ENCODE measurements at places on chromosomes 16 and 17.

DNA sequence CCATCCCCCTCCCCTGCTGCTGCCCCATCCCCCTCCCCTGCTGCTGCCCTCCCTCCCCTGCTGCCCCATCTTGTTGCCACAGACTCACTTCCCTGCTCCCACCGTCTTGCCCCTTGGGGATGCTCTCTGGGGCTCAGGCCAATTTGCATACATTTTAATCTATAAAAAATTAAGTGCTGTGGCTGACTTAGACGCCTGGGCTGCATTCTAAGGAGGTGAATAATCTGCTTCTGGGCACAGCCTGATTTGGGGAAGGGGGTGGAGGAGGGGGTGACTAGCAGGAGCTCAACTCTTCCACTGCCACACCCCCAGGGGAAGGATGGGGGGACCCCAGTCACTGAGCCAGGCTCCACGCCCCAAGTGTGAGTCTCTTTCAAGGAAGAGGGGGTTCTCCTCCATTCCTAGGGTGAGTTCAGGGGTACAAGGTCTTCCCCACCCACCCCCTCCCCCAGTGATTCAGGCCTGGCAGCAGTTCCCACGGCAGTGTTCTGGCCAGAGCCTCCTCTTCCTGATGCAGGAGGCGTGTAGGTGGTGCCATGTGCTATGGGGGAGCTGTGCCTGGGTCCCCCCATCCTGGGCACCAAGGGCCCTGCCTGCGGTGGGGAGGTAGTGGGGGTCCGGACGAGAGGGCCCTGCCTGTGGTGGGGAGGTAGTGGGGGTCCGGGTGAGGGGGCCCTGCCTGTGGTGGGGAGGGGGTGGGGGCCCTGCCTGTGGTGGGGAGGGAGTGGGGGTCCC, 5.0 kb downstream of the DPH1 start:
- DNase-seq, result no peak

DNA sequence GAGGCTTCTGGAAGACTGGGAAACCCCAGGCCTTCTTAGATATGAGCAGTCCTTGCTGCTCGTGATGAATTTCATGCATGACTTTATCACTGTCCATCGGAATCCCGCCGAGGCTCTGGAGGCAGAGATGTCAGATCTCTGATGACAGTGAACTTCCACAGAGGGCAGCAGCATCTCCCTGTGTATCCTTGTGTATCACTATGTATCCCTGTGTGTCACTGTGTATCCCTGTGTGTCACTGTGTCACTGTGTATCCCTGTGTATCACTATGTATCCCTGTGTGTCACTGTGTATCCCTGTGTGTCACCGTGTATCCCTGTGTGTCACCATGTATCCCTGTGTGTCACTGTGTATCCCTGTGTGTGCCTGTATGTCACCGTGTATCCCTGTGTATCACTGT, 160.2 kb upstream of the CHMP6 start:
- no peak for DNase-seq

DNA sequence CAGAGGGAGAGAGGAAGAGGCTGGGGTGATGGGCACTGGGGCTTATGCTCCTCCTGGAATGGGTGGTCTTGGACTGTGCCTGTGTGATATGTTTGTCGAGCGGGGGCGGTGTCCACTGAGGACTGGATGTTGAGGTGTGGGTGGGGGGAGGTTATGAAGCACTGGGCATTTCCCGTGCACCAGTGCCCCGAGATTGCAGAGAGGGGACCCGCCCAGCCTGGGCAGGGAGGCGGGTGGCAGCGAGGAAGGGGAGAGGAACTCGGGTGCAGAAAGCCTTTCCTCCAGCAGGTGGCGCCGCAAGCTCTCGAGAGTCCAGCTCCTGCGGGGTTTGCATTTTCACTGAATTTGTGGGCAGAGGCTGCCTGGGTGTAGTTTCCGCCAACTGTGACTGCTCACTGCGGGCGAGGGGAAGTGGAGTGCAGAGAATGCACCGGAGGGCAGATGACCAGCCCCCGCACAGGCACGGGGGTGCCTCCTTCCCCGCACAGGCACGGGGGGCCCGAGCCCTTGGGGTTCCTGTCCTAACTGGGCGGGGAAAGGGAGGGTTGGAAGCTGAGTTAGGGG, 190.6 kb downstream of the SEC14L1 start:
- peak; percentile 92 for DNase-seq

DNA sequence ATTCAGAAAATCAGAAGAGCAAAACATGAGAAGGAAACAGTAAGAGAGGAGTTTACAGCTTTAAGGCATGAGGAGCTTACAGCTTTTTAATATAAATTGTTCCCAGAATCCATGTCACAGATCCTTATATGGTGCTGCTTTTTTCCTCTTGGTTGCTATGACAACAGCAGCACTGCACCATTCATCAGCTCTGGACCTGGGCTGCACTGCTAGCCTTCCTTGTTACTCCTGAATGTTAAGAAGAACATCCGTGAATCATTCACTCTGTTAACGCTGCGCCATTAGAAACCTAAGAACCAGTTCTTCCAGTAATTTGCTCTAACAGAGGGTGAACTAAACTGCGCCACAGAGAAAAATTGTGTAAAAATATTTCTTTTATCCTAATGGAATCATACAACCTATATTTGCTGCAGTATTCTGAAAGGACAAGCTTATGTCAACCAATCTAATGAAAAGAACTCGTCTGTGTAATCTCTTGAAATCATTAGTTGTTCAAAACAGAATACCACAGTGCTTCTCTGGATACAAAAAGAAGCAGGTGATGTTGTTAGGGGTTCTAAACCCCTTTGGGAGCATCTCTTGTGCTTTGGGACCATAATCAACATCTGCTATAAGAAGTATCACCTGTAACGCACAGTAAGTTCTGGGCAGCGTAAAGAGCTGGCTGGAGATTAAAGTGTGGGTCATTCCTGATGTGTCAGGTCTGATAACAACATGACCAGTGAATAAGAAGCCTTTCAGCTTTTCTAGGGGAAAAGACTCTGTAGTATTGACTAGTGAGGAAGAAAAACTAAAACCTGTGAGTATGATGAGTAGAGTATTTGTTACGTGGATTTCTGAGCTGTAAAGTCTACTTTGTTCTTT, 151.2 kb downstream of the TANC2 start:
- DNase-seq, result no peak

DNA sequence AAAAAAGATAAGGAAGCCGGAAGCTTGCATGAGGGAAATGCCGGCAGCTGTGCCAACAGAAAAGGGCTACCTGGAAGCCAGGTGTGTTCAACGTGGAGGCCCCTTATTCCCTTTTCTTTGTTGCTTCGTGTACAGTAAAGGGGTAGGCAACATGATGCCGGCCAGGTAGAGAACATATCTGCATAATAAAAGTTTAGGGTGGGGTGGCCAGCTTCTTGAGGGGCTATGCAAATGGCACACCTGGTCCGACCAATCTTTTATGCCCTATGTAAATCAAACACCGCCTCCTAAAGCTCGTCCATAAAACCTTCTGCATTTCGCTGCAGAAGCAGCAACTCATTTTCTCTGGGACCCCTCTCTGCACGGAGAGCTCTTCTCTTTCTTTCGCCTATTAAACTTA, 911.6 kb downstream of the KCNJ2 start:
- no peak for DNase-seq

GRCh38 chr17:68969101-68969500, 13.9 kb upstream of the ABCA8 start:
- DNase-seq, result no peak

GRCh38 chr17:12900474-12900873, 111.2 kb downstream of the ARHGAP44 start:
- no peak for DNase-seq

DNA sequence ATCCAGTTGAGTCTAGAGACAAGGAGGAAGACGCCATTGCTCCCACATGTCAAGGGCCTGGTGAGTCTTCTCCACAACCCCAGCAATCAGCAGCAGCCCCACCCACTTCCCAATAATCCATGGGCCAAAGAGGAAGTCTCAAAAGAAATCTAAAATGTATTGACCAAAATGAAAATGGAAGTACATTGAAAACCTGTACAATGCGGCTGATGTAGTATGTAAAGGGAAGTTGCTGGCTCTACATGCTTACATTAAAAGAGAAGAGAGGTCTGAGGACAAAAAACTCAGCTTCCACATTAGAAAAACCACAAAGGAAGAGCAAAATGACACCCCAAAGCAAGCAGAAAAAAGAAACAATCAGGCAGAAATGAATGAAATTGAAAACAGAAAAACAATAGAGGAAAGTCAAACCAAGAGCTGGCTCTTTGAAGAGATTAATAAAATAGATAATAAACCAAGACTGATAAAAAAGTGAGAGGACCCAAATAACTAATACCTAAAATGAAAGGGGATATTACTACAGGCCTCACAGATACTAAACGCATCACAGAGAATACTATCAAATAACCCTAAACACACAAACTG, 100.6 kb upstream of the METRNL start:
- no peak for DNase-seq

GRCh38 chr16:19808061-19808641, 76.5 kb downstream of the GPRC5B start:
- DNase-seq, result no peak

DNA sequence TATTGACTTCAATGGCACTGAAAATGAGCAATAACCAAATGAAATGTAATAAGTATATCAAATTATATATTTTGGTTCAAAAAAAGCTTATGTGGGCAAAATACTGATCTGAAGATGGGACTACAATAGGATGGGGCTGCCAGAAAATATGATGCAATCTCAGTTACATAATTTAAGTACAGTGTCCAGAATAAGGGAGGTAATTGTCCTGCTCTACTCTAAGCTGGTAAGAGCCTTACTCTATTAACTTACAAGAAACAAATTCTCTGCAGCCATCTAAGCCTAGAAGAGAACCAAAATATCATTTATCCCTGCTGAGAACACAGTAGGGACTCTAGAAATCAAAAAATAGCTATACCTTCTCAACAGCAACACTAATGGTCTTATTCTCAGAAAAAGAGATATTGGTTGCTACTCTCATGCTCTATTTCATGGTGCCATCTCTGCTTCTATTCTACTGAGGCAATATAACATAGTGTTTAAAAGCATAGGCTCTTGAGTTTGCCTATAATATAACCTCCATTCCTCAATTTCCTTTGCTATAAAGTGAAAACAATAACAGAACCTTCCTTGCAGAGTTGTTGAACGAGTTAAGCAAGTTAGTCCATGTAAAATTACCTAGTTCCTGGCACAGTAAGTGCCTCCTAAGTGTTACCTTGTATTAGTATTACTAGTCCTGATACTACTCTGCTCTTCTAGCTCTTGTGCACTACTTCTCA, 19.9 kb downstream of the NQO1 start:
- no peak for DNase-seq

GRCh38 chr17:17151962-17152361, 54.2 kb downstream of the PLD6 start:
- no peak for DNase-seq

DNA sequence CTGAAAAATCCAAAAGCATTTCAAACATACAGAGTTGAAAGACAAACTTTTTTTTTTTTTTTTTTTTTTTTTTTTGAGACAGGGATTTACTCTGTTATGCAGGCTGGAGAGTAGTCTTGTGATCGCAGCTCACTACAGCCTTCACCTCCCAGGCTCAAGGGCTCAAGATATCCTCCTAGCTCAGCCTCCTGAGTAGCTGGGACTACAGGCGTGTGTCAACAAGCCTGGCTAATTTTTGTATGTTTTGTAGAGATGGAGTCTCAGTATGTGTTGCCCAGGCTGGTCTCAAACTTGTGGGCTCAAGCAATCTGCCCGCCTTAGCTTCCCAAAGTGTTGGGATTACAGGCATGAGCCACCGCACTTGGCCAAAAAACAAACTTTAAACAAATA, 64.2 kb upstream of the KIFC3 start:
- no peak for DNase-seq

DNA sequence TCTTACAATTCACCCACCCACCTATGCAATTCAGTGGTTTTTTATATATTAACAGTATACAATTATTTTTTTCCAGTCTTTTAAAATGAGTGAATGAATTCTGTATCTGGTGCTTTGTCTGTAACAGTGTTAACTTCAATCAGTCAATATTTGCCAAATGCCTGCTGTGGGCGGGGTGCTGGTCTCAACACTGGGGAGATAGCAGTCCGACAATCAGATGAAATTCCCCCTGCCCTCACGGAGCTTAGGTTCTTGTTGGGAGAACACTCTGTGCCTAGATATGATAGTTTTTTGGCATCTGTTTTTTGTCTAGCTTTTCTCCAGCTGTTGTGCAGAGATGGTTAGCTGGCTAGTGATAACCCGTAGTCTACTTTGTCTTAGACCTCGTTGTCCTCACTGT, 201.1 kb downstream of the SNX29 start:
- no peak for DNase-seq

DNA sequence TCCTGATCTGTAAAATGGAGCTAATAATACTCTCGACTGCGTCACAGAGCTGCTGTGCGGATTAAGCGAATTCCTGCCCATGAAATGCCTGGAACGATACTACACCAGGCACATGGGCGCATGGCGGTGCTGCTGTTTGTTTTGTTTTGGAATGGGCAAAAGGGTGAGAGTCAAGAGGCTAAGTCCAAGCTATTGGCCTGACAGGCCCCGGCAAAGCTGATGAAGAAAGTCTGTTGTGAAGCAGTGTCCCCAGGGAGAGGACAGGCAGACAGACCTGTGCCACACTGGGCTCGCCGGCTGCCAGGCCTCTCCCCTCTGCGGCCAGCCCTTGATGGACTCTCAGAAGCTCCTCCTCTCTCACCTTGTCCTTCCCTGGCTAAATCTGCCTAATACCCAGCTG, 31.3 kb upstream of the RASD1 start:
- no peak for DNase-seq

GRCh38 chr16:31714903-31715504, 158.6 kb upstream of the ZNF267 start:
- DNase-seq, result no peak

DNA sequence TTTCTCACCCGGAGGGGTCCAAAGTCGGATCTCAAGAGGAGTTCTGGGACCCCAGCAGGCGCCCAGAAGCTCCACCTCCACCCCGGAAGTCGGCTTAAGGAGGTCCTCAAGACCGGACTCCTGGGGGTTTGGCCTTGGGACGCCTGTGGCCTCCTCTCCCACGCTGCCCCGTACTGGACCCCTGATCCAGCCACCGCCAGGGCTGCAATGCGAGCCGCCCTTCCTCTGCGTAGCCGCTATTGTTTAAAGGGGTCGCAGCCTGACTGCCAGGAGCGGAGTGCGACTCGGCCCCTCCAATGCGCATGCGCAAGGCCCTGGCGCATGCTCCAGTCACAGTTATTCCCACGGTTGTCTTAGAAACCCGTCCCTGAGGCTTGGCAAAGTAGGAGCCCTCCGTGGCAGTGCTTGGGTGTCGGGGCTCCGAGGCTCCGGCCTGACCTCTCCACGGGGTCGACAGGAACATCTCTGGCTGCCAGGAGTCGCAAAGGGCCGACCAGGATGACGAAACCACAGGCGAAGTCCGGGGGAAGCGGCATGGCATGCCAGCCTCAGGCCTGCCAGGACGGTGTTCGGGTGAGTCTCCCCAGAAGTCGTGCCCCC, 719.0 kb downstream of the KCNJ18 start:
- DNase-seq, result no peak
